ENCODE measurements at places on chromosomes 13 and 19. TPM values are rescaled to one million over a fixed set of nuclear protein-coding genes. Genes with fewer than 3 reads are reported as not detected.

Gene CCDC169
- total RNA-seq, result 7.0 TPM

Gene CEBPA
- 4.3 TPM for total RNA-seq

Gene GIPR
- total RNA-seq, result 0.72 TPM

DNA sequence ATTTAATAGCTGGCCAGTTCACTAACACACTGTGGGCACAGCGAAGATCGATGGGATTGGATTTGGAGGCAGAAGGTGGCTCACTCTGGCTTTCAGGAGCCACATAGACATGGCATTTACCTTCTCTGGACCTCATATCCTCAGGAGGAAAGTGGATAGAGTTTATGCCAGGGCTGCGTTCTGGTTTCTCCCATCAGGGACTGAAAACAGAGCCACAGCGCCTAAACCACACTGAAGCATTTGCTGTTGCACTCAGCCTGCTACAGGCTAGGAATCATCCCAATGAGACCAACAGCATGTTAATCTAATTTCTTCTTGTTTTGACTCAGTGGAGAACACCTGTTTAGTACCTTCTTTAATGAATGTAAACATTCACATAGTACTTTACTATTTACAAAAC lies 1.6 kb downstream of the CYSLTR2 start:
- no peak for DNase-seq

- no peak for DNase-seq
Measured at GRCh38 chr13:113630296-113630695, 27.7 kb downstream of the ATP4B start.

DNA sequence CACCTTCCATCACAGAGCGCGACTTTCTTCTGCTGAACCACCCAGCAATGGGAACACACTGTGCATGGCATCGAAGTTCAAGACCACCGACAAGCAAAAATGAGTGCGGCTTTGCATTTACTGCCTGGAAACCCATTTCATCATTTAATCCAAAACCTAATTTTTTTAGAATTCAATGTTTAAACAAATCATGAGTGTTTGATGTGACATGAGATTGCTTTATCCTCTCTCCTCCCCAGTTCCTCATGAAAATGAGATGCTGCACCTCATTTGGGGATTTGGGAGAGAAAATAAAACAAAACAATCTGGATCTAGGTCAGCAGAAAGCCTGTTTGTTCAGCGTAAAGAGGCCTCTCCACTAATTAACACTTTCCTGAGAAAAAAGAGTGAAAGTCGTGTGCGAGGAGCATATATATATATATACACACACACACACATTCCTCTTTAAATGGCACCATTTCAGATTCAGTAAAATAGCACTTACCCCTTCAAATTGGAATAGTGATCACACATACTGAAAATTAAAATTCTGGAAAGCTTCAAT lies 126.2 kb downstream of the DCT start:
- no peak for DNase-seq

DNA sequence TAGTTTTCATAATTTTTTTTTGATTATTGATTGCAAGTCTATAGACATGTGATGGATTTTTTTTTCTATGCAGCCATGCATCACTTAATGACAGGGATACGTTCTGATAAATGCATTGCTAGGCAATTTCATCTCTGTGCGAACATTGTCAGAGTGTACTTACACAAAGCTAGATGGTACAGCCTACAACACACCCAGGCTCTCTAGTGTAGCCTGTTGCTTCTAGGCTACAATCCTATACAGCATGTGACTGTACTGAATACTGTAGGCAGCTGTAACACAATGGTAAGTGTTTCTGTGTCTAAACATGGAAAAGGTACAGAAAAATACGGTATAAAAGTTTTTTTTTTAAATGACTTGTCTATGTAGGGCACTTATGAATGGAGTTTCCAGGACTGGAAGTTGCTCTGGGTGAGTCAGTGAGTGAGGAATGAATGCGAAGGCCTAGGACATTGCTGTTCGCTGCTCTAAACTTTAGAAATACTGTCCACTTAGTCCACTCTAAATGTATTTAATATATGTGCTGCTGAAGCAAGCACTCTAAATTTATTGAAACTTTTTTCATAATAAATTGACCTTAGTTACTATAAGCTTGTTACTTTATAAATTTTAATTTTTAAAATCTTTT lies 20.3 kb downstream of the SPATA13 start:
- DNase-seq, result no peak
